ENCODE measurements at places on chromosomes 6 and 20.

DNA sequence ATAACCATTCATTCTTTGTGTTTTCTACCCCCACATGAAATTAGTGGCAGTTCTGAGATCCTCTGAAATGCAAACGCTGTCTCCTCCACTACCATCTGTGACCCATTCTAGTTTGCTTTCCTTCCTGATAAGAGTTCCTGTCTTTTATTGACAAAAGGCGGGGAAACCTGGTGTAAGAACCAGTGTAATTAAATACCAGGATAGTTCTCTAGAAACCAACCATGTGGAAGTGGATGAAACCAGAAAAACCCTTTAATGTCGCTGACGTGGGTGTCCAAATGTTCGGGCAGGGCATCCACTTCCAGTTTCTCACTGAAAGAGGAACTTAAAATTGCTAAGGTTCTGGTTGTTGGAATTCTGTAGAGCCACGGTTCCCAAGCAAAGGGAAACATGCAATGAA, 79.1 kb downstream of the TNFRSF21 start:
- no peak for DNase-seq

DNA sequence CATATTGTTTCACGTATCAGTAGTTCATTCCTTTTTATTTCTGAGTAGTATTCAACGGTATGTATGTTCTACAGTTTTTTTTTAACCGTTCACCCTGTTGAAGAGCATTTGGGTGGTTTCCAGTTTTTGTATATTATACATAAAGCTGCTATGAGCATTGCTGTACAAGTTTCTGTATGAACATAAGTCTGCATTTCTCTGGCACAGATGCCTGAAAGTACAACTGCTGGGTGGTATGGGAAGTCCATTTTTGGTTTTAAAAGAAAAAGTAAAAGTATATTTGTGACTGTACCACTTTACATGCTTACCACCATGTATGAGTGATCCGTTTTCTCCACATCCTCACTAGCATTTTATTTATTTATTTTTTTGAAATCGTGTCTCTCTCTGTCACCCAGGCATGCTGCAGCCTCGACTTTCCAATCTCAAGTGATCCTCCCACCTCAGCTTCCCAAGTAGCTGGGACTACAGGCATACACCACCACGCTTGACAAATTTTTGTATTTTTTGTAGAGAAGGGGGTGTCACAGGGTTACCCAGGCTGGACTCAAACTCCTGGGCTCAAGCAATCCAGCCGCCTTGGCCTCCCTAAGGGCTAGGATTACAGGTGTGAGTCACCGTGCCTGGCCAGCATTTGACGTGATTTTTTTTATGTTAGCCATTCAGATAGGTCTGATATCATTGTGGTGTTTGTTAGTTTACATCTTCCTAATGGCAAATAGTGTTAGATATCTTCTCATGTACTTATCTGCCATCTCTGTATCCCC, 11.0 kb upstream of the SIM1 start:
- DNase-seq, result no peak

GRCh38 chr6:124887872-124888580, 74.2 kb upstream of the RNF217 start:
- no peak for DNase-seq

DNA sequence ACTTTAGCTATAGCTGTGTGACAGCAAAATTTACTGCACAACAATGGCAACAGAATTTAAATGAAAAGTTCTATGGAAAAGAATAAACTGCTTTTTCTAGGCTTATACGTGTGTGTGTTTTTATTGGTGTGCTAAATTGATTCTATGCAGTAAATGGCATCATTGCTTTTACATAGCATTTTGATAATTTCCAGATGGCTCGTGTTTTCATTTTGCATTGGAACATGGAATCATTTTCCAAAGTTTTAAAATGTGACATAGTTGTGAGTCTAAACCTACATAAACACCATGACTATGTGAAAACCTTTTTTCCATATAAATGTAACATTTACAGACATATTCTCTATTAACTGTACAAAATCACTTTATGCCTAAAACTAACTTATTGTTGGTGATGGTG, 127.8 kb downstream of the SIM1 start:
- DNase-seq, result no peak

DNA sequence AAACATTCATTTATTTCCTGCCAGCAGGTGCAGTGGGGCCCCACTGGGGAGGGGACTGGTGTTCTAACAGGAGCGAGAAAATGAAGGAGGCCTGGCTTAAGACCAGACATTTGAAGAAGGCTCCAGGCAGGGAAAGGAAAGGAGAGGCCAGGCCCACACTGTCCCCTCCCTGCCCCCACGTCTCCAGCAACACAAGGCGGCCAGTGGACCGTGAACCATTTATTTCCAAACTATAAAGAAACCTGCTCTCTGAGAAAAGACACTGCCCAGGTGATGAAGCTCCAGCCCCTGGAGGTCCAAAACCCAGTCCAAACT, 41.4 kb upstream of the CDH22 start:
- DNase-seq, result peak; percentile 95

DNA sequence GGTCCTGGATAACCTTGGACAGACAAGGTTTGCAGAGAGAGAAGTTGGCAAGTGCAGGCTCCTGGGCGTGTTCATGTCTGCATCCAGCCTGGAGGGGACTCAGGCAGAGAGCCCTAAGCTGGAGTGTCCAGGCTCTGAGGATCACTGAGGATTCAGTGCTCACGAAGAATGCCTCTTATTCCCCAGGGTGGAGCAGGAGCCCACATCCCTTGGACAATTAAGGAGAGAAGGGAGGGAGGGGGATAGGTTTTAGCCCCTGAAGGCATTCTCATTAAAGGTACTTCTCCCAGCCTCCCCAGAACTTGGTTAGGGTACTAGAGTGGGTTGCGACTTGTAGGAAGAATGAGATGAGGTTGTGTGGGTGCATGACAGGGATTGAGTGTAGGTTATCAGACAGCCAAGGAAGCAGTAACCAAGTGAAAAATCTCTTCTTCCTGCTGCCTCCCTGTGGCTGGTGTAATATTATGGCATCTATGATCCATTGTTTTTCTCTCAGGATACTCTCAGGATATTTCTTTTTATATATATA, 680 bp downstream of the HLA-DPB1 start:
- no peak for DNase-seq

GRCh38 chr6:155432293-155432692, 23.3 kb downstream of the NOX3 start:
- DNase-seq, result no peak

DNA sequence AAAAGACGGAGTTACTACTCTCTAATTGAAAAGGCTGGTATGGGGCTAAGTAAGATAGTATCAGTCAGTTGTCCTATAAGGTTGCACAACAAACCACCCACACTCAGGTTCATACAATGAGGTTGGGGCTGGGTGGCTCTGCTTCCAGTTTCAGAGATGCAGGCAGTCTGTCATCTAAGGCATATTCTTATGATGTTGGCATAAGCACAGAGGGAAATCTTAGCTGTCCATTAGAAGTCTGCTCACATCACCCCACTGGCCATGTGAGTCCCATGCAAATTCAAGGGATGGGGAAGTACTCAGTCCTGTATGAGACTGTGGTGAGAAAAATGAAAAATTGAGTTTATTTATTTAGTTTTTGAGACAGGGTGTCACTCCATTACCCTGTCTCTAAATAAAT, 118.6 kb downstream of the LAMP5 start:
- DNase-seq, result no peak

DNA sequence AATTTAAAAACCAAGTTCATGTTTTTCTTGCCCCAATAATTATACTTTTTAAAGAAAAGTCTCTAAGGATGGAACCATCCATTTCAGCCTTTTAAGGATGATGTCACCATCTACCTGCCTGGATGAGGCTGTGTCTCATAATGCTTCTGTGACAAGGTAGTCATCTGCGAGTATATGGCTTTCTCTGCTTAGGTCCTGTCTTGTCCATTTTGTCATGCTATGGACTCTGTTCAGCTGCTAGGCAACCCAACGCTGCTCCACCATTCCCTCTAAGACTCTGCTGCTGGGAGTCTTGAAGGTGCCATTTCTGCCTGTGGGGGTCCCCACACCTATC, 459.8 kb upstream of the RUNX2 start:
- DNase-seq, result no peak
